Testis (tissue), 5 donors: ENCODE measurements at places on chromosomes 2 and 18.

DNA sequence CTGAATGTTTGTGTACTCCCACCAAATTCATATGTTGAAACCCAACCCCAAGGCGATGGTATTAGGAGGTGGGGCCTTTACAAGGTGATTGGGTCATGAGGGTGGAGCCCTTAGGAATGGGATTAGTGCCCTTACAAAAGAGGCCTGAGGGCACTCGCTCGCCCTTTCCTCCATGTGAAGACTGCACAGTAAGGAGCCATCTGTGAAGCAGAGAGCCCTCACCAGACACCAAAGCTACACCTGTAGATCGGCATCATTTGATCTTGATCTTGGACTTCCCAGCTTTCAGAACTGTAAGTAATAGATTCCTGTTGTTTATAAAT lies 62.9 kb upstream of the FZD7 start:
- no peak for DNase-seq

DNA sequence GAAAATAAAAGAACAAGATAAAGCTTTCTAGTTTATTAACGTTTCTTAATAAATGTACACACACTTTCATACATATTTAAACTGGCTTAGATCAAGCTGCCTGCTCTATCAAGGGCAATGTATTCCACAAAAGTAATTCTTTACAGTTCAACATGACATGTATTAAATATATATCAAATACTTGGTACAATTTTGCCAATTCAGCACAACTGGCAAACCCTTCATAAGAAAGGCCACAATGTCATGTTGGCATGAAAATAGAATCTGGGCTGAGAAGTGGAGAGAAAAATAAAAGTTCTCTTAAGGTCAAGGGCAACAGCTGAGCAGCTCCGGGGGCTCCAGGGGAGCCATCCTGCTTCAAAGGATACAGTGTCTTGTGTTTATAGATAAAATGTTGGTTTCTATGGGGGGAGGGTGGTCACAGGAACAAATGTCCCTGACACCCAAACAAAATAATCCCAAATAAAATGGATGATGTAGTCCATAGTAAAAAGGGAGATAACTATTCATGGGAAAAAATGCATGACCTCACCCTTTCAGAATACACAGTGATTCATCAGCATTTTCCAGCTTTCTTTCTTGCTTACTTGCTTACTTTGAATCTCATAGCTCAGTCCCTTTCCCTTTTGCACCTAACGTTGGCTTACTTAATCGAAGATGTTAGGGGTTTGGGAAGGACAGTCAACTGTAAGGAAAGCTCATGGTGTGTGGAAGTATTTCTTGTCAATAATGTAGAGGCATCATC lies 494.9 kb downstream of the NYAP2 start:
- DNase-seq: no peak

DNA sequence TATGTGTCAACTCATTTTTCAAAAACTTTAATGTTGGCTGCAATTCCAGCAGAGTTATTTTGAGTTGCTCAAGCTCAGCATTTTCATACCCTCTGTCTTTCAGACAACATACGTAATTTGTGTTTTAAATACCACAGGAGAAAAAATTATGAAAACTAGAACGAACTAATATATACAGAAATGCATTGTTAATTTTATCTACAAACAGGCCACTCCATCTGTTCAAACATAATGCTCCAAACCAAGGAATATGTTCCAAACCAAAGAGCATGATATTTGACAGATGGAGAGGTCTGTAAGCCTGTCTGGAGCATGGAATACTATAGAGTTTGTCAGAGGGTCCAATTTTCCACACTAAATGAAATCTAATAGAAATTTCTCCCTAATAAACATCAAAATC lies 536.2 kb upstream of the FSIP2 start:
- no peak for DNase-seq

DNA sequence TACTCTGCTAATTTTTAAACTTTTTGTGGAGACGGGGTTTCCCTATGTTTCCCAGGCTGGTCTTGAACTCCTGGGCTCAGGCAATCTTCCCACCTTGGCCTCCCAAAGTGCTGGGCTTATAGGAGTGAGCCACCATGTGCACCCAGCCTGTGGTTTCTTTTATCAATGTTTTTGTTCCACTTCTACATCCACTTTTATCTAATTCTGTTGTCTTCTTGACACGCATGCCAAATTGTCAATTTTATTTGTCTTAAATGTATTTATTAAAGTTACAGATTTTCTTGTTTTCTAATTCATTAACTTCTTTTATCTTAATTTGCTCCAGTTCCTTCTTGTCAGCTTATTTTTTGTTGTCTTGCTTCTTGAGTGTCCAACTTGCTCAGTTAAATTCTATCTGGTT lies 43.8 kb upstream of the ASPRV1 start:
- DNase-seq: no peak

DNA sequence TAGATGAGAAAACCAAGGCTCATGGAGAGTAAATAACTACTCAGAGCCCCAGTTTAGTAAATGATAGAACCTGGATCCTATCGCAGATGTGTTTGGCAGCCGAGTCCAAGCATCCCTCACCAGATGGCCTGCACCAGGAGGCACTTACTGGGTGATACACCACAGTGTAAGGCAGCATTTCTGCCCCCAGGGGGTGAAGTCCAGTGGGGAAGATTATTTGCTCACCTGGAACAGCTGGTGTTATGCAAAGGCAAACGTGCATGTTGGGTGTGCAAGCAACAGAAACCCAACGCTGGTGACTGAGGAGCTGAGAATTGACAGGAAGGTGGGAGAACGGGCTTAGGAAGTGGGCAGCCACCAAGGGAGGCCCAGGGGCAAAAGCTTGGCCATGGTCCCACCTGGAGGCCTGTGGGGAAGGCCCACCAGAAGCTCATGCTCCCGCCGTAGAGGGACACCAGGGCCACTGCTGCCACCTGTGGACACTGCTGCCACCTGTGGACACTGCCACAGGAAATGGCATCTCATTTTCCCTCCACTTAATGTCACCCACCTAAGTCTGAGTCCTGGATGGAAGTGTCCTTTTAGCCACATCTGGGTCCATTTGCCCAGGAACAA lies 100.6 kb downstream of the TFCP2L1 start:
- no peak for DNase-seq

DNA sequence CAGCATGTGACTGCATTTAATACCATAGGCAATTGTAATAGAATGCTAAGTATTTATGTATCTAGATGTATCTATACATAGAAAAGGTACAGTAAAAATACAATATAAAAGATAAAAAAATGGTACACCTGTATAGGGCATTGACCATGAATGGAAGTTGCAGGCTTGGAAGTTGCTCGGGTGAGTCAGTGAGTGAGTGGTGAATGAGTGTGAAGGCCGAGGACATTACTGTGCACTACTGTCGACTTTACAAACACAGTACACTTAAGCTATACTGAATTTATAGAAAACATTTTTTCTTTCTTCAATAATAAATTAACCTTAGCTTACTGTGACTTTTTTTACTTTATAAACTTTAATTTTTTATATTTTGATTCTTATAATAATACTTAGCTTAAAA lies 8.9 kb downstream of the DIS3L2 start:
- DNase-seq: no peak

DNA sequence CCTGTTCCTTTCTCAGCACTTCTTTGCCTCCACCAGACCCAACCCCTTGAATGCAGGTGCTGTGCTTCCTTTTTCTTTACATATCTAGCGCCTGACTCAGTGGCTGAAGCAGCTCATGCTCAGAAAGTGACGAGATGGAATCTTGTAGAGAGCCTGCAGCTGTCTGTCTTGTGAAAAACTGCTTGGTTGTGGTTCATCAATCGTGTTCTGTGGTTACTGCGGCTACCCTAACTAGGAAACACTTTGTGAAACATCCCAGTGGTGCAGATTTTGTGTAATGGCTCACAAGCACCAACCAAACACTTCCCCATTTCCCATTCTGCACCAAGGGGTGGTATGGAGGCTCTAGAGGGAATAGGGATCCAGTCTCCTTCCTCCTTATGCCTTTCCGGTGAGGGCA lies 307.2 kb upstream of the MMADHC start:
- no peak for DNase-seq

GRCh38 chr18:74937291-74937690 lies 271.6 kb downstream of the PTGR3 start:
- no peak for DNase-seq

- no peak for DNase-seq
Observed at GRCh38 chr2:121173112-121173511, 111.9 kb downstream of the TFCP2L1 start.
